Glomerular endothelial cell (primary cell): ENCODE measurements at places on chromosomes 16 and 17.

DNA sequence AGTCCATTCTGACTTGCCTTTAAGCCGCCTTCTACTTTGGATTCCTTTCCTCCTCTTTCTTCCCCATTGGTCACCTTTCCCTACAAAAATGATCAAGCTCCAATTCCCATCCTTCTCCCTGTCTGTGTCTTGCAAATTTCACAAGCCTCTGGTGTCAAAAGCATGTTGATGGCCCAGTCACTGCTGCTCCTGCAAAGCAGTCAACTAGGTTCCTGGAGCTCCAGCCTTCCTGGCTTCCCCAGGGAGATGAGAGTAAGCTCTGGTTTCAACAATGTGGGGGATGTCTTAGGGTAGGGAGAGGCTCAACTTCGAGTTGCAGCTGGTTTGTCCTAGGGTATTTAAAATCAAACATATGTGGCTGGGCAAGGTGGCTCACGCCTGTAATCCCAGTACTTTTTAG, 36.1 kb upstream of the HELZ start:
- DNase-seq, result no peak

- DNase-seq, result peak; percentile 76
Observed at GRCh38 chr17:80254396-80255251, 6.0 kb upstream of the RNF213 start.

DNA sequence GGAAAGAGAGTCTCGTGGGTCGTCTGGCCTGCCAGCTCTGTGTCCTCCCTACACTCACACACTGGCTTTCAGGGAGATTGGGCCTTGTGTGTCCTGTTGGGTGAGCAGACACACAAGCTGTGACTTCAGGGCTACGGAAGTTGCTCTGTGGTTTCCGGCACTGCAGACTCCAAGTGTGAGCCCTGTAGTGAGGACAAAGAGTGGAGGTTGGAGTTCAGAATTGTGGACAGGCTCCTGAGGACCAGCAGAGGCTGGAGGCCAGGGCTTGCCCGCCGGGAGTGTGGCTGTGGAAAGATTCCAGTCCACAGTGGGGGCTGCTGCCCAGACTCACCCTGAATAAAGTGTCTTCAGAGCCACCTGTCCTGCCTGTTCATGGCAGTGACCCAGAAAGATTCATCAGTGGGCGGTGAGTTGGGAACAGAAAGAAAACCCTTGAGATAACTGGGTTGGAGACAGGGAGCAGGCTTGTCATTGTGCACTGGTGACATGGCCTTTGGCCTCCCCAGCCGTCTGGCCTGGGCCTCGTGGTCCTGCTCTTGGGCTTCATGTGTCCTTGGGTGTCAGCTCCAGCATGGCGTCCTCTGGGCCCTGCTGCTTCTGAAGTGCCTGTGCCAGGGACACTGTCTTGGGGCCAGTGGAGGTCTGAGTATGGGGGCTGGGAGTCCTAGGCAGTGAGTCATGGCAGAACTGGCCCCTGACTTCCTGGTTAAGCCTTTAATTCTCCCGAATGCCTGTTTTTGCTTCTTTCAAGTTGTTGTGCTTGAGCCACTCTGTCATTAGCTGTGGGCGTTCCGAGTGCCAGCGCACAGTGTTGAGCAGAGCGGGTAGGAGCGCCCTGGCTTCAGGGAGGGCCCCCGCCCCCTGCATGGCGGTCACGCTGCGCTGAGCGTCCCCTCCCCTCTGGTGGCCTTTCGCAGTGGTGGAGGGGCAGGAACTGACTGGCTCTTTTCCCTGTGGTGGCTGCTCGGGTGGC, 19.9 kb upstream of the ZNF750 start:
- no peak for DNase-seq

- DNase-seq, result no peak
Observed at GRCh38 chr17:60555786-60556185, 29.7 kb upstream of the APPBP2 start.

GRCh38 chr16:84650062-84650991, 2.0 kb downstream of the KLHL36 start:
- DNase-seq, result no peak
